ENCODE measurements at places on chromosomes 4 and X.

GRCh38 chr4:95847908-95848460 is 8.1 kb downstream of the PDHA2 start:
- no peak for DNase-seq

GRCh38 chrX:318068-318738 is 393 bp downstream of the GTPBP6 start:
- DNase-seq: peak; percentile 94

- no peak for DNase-seq
Measured at GRCh38 chrX:153614818-153615217, 15.9 kb upstream of the CCNQ start.

DNA sequence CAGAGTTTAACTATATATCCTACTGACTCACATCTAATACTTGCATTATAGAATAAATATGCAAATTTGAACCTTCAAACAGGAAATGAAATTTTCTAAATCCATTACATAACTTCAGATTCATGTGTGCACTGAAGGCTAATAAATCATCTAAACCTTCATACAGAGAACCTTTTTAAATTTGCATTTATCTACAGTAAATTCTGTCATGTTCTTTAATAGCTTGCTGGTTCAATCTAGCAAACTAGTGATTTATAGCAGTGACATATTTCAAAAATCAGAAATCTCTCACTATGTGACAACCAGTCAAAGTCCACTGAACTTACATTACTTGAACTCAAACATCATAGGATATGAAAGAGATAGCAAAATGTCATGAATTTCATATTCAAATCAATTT is 65.1 kb downstream of the LRBA start:
- no peak for DNase-seq

DNA sequence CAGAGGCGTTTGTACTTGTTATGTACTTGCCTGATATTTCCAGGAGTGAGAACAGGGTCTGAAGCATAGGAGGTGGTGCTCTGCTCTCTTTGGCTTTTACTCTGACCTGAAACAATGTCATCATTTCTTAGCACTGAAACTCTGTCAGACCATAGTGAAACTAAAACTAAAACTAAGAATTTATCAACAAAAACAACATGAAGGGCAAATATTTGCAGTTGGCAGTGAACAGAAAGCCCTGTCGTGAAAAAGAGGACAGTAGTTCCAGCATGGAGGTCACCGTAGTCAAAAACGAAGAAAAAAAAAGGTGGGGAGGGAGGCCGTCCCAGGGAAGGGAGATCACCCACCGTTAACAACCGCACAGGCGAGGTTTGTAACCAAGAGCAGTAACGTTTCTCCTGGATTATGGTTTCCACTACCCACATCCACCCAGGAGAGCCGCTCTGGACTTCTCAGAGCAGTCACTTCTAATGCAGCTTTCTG is 97.5 kb downstream of the ANK2 start:
- DNase-seq: peak; percentile 4
